ENCODE measurements at places on chromosomes 13 and 19.

- no peak for DNase-seq
These were observed 5.5 kb downstream of the DPP9 start for GRCh38 chr19:4717966-4718701.

- no peak for DNase-seq
These were observed 95.5 kb upstream of the SERP2 start for GRCh38 chr13:44278166-44278565.

GRCh38 chr19:2050349-2050990 lies 574 bp downstream of the MKNK2 start:
- no peak for DNase-seq

- no peak for DNase-seq
These were observed 373.2 kb downstream of the KCNRG start for GRCh38 chr13:50388481-50388880.

DNA sequence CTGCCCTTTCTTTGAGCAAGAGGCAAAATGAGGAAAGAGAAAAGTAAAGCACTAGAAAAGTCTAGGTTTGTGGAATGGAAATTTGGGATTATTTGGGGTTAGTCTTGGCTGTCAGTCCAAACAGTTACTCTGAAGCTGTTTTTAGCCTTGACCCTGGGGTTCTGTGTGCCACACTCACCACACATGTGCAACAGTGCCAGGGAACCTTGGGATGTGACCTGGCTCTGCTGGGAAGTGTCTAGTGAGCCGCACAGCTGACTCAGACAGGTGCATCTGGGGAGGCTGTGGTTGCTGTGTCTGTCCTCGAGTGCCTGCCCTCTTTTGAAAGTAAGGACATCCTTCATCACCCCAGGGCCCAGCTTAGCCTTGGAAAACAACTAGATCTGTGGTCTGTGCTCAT lies 15.8 kb downstream of the MICOS13 start:
- DNase-seq = no peak

DNA sequence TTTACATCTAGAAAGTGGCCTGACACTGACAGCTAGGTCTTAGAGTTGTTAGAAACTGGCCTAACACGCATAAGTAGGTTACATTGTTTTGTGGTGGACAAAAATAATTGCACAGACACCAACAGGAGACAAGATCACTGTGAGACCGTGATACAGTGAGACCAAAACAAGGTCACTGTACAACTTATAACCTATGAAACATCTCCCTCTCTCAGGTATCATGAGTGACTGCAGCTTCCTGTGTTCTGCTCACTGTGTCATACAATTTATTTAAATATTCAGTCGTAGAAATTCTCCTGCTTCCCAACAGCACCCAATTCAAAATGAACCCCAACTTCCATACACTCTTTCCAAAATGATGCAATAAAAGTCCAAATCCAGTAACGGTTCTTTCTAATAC lies 2165.2 kb downstream of the PCDH9 start:
- no peak for DNase-seq
